ENCODE measurements at places on chromosomes 11 and 22.

DNA sequence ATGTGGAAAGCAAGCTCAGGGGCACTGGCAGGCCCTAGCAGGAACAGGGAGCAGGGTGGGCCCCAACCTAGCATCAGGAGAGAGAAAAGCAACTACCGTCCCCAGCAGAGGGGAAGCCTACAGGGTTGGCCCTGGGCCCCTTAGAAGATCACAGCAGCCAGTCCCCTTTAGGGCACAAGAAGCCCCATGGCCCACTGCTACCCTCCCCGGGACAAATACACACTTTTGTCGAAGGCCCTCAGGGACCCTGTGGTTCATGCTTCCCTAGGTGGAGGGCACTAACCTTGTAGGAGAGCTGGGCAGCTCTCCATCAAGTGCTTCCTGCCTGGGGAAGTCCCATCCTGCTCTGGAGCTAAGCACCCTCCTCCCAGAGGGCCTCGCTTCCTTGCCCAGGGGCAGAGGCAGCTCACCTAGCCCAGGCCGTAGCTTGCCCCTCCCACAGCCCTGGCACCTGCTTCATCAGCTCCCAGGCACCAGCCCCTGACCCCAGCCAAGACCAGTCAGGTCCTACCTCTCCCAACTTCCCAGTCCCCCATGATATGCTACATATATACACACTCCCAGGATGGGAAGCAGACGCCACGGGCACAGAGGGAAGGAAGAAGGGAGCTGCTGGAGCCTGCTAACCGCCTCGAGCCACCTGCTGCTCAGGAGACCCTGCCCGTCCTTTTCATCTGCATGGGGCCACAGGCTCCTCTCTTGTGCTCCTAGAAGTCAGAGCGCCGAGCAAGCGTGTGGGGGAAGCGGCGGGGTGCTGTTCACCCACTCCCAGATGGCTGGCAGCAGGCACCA is 20.1 kb downstream of the SUN2 start:
- DNase-seq: no peak

GRCh38 chr11:65646958-65647701 is 9.2 kb downstream of the SIPA1 start:
- DNase-seq: no peak

DNA sequence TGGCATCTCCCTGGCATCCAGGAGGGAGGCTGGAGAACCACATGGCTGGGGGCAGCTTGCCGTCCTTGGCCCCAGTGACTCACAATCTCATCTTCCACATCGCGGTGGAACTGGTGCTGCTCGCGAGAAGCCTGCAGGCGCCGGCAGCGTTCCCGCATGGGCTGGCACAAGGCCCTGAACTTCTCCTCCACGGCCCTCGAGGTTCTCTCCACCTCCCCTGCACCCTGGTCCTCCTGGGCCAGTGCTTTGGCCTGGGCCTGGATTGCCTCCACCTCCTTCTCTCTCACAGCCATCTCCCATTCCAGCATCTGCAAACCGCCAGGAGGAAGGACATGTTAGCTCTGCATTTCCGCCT is 16.3 kb upstream of the RBM4B start:
- DNase-seq: no peak

DNA sequence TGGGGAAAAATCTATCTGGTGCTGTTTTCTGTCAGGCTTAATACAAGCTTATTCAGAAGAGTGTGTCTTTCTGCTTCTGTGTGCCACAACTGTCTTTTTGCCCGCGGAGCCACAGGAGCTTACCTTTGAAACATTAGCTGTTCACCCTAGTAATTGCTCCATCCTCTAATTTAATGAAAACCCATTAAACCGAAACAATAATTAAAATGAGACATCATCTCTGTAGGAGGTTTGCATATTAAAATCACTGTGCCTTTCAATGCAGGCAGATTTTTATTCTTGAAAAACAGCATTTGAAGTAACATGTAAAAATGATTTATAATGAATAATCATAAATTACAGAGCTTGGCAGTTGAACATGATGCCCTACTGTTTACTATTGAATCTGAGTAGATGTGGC is 102.3 kb downstream of the NELL1 start:
- DNase-seq: no peak

- DNase-seq: no peak
These were observed 103.8 kb downstream of the GRIA4 start for GRCh38 chr11:105713696-105714095.

DNA sequence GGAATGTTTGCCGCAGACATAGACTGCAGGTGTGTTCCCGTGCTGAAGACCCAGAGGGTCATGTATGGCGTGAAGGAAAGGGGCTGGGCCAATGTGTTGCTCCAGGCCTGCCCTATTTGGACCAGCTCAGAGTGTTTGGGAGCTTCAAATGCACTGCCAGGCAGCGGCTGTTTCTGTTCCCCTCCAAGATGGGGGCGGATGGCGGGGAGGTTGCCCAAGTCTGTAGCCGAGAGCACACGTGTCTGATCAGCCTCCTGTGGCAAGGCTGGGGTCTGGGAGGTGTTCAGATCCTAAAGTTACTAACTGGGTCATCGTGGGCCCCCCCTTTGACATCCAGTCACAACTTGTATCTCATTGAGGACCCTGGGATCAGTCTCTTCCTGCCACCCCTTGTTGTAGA is 45.5 kb downstream of the CACNA1I start:
- DNase-seq: no peak

DNA sequence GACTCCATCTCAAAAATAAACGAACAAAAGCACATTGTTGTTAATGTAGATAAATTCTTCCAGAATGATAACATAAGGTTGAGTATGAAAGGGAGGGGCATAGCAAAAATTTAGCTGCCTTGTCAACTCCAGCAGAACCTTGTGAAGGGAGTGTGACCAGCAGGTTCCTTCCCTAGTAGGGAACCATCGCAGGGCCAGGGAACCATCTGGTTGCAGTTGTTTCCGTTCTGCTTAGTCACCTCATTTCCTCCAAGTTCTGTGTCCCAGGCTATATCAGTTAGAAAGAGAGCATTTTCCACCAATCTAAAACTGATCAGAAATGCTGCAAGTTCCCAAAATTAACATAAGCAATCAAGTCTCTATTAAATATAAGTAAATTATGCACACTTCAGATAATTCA is 126.7 kb upstream of the BLID start:
- DNase-seq: no peak

DNA sequence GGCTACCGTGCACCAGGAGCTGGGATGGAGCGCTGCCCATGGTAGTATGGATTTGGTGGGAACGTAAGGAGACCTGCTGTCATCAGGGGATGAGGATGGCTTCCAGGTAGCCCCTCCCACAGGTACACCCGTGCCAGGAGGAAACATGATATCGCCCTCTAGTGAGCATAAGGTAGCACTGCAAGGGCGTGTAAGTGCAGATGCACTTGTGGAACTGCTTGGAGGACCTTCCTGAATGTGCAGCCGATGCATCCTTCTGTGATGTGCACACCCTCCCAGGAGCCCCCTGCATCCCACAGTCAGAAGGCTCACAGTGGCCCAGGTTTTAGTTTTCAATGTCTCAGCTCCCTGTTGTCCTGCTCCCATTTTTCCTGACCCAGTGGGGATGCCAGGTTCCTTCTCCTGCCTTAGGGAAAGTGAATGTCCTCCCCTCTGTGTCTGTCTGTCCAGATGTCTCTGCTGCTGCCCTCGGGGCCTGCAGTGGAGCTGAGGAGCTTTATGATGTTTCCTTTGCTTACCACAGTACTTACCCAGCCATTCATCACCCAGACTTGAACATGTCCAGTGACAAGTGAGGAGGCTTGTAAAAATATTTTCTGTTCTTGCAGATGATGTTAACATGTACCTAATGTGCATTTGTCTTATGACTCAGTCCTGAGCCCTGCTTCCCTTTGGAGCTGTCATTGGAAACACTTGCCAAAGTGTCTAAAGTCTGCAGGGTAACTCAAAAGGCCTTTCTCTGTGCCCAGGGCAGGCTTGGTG is 49.2 kb downstream of the DBX1 start:
- DNase-seq: peak; percentile 54

- no peak for DNase-seq
These were observed 13.5 kb downstream of the CBX6 start for GRCh38 chr22:38858492-38858891.

DNA sequence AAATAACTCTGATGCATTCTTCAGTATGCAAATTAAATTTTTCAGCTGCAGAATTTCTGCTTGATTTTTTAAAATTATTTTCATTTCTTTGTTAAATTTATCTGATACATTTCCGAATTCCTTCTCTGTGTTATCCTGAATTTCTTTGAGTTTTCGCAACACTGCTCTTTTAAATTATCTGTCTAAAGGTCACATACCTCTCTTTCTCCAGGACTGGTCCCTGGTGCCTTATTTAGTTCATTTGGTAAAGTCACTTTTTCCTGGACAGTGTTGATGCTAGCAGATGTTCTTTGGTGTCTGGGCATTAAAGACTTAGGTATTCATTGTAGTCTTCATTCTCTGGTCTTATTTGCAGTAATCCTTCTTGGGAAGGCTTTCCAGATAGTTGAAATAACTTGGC is 577.4 kb upstream of the LUZP2 start:
- no peak for DNase-seq

DNA sequence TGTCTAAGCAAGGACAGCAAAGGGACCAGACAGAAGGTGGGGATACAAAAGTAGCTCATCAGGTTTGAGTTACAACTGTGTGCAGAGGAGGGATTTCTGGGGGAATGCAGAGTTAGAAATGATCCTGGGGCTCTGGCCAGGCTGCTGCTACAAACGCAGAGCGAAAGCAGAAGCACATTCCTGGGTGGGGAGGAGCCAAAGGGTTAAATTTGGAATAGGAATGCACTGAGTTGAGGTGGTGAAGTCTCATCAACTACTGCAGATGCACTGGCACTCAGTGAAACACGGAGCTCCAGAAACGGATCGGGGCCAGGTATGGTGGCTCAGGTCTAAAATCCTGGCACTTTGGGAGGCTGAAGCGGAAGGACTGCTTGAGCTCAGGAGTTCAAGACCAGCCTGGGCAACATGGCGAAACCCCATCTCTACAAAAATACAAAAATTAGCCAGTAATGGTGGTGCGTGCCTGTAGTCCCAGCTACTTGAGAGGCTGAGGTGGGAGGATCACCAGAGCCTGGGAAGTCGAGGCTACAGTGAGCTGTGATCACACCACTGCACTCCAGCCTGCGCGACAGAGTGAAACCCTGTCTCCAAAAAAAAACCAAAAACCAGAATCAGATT is 3.2 kb downstream of the CHKA start:
- DNase-seq: no peak

GRCh38 chr11:66743271-66743968 is 14.4 kb upstream of the SPTBN2 start:
- no peak for DNase-seq

DNA sequence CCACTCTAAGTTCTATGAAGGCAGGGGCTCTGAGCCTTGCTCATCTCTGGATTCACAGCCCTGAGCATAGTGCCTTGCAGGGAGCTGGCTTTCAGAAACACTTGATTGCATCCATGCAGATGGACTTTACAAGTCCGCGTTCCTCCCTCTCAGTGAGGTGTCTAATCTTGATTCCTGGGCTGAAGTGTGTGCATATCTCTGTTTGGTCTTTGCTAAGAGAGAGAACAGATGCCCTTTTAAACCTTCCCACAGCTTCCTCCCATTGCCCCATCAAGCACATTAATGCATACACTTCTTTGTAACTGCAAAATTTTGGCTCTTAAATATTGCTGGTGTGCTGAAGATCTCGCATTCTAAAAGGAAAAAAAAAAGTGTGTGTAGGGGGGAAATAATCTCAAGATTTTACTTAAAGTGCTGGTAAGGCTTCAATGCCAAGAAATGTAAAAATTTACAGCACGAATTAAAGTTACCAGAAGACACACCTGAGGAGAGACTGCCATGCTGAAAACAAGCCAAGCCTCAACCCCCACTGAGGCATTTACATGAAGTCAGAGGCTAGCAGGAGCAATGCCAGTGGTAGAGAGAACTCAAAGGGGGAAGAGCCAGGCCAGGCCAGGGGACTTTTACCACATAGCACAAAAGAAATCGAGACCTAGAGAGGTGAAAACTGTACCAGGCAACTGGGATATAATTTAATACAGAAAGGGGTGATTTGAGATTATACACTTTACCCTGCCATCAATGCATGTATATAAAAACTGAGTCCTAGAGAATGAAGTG is 492.1 kb downstream of the SOX6 start:
- no peak for DNase-seq

DNA sequence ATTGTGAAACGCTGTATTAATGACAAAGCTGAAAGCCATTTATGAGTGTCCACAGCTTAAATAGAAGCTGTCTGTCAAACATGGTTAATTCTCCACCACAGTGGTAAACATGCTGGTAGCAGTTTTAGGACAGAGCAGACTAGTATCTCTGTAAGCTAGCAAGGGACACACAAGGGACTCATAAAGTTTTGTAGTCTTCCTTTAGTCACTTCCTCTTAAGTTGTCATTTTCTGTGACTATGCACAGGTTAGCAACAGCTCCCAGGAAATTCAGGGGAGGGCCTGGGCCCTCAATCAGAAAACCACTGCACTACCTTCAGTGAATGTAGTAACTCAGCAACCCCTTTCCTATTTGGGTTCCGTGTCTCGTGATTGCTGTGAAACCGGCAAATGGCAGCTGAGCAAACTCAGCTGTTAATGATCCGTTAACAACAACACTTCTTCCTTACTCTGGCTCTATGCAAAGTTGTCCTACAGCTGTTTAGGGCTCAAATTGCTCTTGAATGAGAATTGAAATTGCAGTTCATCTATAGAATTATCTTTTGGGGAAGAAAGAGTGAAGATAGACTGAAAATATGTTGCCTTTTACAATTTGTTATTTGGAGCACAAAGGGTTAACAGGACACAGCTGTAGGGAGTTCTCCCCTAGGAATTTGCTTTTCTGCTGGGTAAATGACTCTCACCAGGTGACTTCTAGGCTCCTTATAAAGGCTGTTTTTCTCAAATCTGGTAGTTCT is at the start of gene MMP26:
Gene MMP26 (plus strand): TSS at position 731 of the 736 bp plus-strand sequence.
- peak; percentile 54 for DNase-seq

GRCh38 chr11:77542296-77542695 is 47.5 kb upstream of the AQP11 start:
- no peak for DNase-seq

GRCh38 chr11:8005556-8005955 is 18.4 kb downstream of the EIF3F start:
- no peak for DNase-seq

DNA sequence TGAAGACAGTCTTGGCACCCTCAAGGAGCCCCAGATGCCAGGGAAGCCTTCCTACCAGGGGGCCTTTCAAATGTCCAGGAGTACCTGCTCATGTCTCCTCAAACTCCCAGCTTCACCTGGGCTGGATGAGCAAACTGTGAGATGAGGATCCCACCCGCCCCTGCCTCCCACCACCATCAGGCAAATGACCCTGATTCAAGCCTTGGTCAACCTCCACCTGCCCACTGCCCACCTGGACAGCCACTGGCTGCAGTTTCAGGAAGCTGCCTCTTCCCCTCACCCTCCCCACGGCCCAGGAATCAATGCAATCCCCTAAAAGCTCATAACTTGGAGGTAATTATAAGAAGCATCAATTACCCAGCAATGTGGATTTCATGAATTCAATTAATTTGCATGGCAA is 122.7 kb downstream of the BUD13 start:
- no peak for DNase-seq
